Activated CD4-positive, alpha-beta T cell treated with anti-CD3 and anti-CD28 coated beads, Interleukin-2, amount 50 U/mL, for 1 hour (primary cell): ENCODE measurements at places on chromosomes 5 and 9.

- no peak for DNase-seq
These were observed 729 bp upstream of the TMEM38B start for GRCh38 chr9:105693435-105694189.

DNA sequence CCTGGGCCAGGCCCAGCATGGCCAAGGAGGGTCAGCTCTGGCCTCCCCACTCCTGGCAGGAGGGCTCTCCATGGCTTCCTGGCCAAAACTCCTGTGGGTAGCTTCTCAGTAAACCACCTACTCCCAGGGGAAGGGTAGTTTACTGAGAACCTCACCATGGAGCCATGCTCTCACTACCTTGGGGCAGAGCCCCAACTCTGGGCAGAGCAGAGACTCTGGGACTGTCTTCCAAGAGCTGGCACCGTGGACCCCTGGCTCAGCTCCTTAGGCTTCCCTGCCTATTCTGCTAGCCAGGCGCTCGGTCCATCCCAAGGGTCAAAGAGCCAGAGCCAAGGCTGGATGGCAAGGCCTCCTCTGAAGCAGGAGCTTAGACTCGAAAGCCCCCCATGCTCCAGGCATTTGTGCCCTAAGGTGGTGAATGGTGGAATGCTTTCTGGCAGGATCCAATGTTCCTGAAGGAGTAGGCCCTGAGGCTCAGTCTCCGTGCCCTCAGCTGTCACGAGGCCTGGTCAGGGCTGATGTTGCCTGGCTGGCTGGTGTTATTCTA is 19.6 kb downstream of the TCF7 start:
- peak; percentile 0 for DNase-seq

DNA sequence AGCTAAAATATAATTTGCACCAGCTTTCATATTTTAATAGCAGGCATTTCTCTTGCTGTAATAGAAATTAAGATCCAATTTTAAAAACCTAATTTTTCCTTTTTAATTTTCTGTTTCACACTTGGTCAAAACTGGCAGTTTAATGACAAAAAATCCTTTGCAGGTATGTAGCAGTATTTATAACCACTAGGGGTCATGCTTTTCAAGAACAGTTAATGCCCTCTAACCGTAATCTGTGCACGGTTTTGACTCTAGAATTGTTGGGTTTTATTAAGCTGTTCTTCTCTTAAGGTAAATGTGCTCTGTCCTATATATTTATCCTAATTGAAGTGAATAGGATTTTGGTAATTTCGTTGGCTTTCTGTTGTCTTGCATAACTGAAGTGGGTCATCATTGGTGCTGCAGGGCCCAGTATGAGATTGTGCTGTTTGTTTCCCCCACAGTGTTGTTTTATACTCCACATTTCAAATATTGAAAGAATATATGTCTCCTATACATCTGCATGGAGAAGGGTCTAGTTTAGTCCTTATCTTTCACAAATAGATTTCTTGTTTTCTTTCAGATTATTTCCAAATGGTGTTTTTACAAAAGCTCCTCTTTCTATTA is 107.4 kb downstream of the SCAMP1 start:
- DNase-seq, result no peak

- DNase-seq, result no peak
These were observed 1125.4 kb downstream of the EFNA5 start for GRCh38 chr5:106545325-106545724.

GRCh38 chr9:123537809-123538208 is 181.8 kb downstream of the CRB2 start:
- DNase-seq, result no peak

- no peak for DNase-seq
These were observed 33.5 kb downstream of the KCNMB1 start for GRCh38 chr5:170355601-170356098.

DNA sequence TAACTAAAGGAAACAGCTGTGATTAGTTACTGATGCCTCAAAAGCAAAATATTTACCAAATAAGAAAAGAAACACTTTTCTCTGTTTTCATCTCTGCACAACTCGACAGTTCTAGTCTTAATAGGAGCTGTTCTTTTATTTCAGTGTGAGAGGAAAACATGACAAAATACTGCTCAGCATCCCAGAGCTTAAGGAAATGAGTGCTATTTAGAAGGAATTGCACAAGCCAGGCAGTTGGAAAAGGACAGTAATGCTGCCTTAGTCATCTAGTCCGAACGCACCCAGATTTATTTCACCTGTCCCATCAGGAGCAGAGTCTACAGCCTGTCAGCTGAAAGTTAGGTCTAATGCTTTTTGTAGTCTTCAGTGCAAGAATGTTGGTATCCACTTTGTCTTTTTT is 12.3 kb downstream of the ZCCHC9 start:
- no peak for DNase-seq

DNA sequence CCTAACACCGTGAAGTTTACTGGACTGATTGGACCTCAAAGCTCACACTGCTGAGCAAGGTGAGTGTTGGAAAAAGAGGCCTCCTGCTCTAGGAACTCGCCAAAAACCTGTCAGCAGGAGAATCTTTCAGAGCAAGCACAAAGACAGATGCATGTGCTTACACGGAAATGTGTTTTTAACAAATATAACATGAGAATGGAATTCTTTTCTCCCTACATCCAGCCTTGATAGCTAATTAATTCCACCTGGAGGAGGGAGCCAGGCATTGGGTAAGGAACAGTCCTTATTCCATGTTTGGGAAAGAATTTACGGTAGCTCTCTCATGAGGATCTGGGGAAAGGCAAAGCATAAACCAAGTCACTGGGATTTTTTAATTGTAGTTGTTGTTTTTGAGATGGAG is 98.8 kb downstream of the KLF4 start:
- DNase-seq, result no peak

GRCh38 chr9:76161106-76161505 is 233.1 kb downstream of the RFK start:
- no peak for DNase-seq

GRCh38 chr9:38039090-38039906 is 29.7 kb downstream of the SHB start:
- DNase-seq, result no peak

GRCh38 chr5:180976518-180976917 is 12.1 kb upstream of the BTNL3 start:
- no peak for DNase-seq

- DNase-seq, result no peak
These were observed 1.4 kb downstream of the TMEM141 start for GRCh38 chr9:136792321-136793085.

DNA sequence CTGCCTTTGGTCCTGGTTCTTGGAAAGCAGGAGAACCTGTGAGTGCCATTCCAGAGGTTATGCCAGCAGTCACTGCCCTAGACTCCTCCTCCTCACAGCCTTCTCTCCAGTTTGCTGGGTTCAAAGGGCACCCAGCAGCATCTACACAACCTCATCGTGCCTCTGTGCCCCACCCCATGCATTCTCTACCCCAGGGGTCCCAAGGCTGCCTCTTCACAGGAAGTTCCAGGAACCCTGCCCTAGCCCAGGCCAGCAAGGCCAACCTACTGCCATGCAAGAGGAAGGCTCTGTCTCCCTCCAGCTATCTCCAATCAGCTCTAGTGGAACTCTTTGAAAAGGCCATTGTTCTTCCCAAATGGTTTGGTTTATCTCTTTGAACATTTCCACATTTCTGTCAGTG is 21.2 kb downstream of the ENC1 start:
- DNase-seq, result no peak
